CD4-positive, alpha-beta T cell treated with Interleukin-15 for 4 hours (primary cell): ENCODE measurements at places on chromosomes 3 and 15.
A peak's percentile ranks its signal among the peaks of the same experiment; 100 is the strongest.

DNA sequence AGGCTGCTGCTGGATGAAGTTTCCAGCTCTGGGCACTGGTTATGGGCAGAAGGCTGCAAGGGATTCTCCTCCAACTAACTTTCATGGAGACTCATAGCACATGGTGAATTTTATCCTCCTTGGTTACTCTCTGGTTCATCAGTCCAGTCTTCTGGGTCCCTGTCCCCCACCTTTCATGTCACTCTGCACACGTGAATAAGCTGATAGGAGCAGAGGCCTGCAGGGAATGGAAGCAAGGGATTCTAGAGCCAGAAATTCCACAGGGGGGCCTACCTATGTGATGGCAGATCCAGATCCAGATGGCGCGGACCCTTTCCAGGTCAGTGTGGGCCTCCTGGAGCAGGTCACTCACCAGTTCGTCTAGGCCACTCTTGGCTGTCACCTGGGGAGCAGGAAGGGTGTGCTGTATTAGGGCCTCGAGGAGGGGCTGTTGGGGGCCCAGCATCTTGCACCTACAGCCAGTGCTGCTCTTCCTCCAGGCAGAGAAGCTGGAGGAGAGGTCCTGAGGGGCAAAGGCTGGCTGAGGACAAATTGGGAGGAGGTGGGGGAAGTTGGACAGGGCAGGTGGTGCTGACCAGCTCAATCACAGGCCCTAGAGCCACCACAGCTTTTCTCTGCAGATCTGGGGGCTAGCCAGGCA, 30.2 kb downstream of the KY start:
- no peak for DNase-seq

GRCh38 chr15:72169236-72169920, 28.2 kb downstream of the GRAMD2A start:
- DNase-seq, result no peak

GRCh38 chr3:71521940-71522876, 61.3 kb downstream of the FOXP1 start:
- DNase-seq, result no peak

GRCh38 chr3:158074591-158074990, 31.6 kb downstream of the SHOX2 start:
- DNase-seq, result no peak

DNA sequence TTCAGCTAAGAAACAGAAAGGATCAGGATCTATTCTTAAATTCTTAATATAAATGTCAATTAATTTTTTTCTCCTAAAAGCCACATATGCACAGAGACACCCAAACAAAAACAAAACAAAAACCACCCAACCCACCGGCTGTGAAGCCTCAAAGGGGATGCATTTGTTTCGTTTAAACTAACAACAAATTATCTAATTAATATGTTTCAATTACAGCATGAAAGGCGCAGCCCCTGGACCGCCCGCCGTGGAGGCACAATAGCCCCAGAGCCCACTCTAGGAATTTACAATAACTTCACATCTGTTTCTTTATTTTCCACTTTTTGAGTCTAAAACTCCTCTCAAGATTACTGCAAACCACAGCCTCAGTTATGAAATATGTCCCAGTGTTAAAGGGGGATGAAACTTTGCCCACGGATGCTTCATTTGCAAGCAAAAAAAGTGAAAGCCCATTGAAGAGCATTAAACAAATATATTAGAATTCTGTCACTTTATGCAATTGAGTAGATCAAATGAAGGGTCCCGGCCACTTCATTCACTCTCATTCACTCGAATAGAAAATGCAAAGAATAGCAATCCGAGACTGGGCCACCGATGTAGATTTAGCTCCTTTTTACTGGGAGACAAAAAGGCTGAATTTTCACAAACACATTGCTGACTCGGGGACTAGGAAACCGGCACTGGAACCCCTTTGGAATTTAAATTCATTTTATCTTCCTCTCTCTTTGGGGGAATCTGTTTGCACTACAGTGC, 6.0 kb downstream of the FOXB1 start:
- no peak for DNase-seq

GRCh38 chr3:9301091-9301490, 51.6 kb upstream of the SRGAP3 start:
- DNase-seq, result no peak

DNA sequence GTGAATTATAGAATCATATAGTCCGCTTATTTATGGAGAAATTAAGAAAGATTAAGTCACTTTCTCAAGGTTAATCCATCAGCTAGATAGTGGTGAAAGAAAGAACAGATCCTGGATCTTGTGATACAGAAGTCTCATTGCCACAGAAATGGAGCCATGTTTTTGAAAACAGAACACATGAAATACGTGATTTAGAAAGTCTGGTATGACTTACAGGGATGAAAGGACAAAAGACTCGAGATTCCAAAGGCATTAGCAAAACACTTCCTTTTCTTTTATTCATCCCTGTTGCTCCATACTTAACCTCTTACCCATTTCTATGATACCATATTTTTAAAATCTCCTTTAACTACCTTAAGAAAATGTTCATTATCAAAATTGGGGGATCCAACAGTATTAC, 40.0 kb upstream of the TEX9 start:
- no peak for DNase-seq

DNA sequence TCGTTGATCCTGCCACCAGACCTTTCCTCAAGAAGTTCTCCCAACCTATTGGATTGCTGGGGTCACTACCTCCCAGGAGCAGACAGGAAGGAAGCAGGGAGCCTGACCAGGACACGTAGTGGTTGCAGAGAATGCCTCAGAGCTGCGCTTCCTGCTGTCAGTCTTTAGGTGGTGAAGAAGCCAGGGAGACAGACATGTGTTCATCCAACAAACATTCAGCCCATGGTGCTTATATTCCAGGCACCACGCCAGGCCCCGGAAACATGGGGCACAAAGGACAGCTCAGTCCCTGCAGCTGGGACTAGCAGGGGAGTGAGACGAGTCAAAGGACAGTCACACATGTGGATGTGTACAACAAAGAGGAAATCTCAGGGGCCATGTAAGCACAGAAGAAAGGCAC, 26.0 kb upstream of the CORO2B start:
- no peak for DNase-seq

DNA sequence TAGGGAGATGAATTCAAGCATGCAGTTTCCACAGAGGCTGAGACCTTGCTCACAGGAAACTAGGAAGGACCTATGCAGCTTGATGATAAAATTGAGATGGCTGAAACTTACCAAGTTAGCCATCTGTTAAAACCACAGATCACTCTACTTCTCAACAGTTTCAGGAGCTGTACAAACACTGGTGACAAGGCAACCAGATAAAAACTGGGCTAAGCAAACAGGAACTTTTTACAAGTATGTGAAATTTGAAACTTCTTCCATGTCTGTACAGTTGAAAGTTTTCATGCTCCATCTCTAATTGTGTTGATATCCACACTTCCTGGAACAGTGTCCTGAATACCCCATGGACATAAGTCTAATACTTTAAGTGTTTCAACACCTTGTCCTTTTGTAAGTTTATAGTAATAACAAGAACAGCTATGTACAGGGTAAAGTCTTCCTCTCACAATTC, 78.2 kb downstream of the FAIM start:
- peak; percentile 1 for DNase-seq

DNA sequence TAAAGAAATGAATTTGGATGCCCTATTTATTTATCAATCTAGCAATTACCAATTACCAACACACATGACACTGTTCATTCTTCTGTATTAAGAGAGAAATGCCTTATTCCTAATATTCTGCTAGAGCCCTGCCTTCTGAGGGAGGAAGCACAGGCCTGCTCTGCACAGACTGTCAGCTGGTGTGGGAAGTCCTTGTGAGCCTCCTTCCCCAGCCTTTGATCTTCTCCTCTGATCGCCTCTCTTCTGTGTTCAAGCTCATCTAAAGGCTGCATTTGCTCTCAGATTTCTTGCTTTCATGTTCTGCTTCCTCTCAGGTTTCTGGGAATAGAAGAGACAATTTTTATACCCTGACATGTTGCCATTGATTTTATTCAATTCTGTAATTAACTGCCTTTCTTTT, 290.6 kb upstream of the UMPS start:
- no peak for DNase-seq

DNA sequence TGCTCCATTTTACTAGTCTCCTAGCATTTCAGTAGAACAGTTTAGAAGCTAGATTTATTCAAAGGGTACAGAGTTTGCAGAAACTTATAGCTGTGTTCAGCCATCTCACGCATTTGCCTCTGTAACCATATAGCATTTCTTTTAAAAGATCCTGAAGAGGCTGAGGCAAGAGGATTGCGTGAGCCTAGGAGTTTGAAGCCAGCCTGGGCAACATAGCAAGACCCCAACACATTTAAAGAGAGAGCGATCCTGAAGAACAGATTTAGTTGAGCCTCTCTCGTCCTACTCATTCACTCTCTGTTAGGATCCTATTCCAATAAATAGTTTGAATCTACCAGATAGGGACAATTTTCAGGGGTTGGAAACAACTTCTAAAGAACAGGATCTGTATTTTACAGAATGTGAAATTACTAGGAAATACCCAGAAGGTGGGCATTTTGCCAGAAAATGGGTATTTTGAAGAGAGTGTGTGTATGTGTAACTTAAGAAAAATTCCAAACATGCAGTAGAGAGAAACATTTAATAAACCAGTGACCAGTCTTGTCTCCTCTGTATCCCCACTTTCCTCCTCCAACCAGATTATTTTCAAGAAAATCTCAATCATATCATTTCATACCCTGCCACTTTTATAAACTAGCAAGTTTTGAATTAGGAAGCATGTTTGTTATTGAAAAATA, 4.5 kb downstream of the EIF3J start:
- no peak for DNase-seq

DNA sequence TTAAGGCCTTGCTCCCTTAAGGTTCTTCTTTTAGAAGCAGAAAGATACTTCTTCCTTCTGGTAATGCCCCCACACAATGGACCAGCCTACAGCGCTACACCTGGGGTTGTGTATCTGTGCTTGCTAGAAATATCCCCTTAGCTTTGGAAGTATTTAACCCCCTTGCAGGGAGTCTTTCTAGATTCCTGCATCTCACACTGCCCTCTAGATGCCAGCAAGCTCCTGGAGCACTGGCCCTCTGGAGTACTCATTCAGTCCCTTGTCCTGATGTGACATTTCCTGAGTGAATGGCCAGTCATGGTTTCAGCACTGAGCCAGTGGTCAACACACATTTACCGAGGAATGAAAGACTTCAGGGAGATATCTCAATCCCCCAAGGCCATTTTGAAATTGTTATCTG, 30.4 kb upstream of the RBP2 start:
- no peak for DNase-seq

- DNase-seq, result no peak
Observed at GRCh38 chr3:53677413-53677812, 168.8 kb downstream of the CHDH start.

GRCh38 chr3:134459562-134459961, 26.2 kb downstream of the ANAPC13 start:
- no peak for DNase-seq

DNA sequence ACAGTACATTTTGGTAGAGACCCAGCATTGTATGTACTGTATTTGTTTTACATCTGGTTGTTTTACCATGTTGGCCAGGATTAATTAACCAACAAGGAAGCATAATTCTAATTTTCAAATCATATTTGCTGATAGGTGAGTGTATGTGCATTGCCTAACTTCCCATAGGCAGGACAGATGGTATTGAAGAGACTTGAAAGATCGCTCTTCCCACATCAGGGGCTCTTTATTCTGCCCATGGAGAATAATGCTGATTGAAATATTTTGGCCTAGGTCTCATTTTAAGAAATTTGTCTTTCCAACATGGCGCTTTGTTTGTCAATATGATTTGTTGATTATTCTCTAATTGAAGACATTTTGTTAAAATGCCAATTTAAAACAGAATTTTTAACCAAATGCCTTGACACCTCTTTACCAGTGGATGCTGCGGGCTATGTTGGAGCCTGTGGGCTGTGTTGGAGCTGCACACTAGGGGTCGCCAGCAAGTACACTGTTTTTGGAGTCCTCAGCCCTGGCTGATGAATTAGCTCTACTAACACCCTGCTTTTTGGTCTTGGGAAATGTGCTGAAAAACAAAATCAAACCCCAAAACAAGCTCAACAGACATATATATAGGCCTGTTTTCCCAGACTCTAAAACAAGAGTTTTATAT, 5.3 kb downstream of the P2RY12 start:
- DNase-seq, result no peak
